T-cell (primary cell): ENCODE measurements at places on chromosomes 16 and 17.

DNA sequence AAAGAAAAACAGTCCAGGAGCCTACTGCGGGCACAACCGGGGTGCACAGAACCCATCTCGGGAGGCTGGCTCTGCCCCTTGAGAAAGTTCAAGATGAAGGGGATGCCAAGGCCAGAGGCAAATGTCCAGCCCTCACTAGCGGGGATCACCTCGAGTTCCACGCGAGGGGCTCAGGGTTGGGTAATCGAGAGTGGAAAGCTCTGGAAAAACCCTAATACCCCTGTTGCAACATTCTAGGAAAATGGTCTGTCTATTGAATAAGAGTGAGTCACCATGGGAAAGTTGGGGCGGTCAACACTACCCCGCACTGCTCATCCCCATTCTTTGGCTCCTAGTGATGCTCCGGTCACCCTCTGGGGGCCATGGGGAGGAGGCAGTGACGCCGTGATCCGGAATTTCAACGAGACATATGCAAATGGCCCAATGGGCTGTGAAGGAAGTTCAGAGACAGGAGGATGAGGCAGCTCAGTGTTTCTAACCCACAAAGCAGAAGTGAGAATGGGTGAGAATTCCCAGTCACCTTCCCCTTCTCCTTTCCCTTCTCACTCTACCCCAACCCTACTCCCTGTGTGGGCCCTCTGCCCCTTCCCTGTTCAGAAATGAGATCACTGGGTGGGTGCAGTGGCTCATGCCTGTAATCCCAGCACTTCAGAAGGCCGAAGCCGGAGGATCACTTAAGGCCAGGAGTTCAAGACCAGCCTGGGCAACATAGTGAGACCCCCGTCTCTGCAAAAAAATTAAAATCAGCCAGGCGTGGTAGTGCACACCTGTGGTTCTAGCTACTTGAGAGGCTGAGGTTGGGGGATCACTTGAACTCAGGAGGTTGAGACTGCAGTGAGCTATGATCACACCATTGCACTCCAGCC is 22.4 kb downstream of the SOCS3 start:
- DNase-seq = no peak

- no peak for DNase-seq
These were observed 38.9 kb upstream of the NDRG4 start for GRCh38 chr16:58461056-58461455.

- no peak for DNase-seq
These were observed 77.4 kb upstream of the SMURF2 start for GRCh38 chr17:64739316-64740058.

DNA sequence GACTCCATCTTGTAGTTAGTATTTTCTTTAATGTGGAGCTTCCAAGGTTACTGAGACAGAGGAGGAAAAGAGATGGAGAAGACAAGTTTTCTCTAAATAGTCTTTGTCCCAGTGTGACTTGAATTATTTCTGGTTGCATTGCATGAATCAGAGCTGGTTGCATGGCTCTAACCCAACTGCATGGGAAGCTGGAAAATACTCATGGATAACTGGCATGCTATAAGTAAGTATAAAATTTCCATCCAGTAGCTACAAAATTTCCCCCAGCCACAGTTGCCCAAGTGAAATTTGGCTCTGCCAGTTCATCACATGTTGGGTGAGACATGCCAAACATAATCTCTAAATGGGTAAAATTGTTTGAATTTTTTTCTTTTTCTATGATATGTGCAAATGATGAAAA is 1161.5 kb downstream of the CDH11 start:
- DNase-seq = no peak

- no peak for DNase-seq
These were observed 214.1 kb downstream of the SEC14L1 start for GRCh38 chr17:77354670-77355455.

DNA sequence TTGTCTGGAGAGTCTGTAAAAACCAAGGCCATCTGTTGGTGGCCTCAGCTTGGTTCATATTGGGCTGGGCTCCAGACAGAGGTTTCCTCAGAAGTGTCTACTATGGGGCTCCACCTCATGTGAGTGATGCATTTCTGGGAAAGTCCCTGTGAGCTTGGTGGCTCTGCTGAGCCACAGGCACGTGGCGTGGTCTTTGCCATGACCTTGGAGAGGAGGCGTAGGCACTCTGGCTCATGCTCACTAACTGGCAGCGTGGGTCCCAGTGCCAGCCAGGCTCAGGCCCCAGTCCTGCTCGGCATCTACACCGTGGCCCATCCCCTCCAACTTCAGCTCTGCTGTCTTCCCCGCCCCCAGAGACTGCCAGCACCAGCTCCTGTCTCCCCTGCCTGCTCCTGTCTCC is 10.7 kb upstream of the SMTNL2 start:
- DNase-seq = peak; percentile 12

DNA sequence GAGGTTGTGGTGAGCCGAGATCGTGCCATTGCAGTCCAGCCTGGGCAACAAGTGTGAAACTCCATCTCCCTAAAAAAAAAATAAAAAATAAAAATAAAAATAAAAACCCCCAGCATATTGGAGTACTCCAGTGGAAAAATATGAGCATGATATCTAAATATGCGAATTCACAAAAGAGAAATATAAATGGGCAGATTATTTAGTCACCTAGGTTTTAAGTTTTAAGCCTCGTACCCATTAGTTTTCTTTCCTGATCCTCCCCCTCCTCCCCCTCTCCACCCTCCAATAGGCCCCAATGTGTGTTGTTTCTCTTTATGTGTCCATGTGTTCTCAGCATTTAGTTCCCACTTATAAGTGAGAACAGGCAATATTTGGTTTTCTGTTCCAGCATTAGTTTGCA is 62.3 kb downstream of the GP2 start:
- no peak for DNase-seq

GRCh38 chr16:53646506-53646905 is 57.2 kb downstream of the RPGRIP1L start:
- DNase-seq = no peak

DNA sequence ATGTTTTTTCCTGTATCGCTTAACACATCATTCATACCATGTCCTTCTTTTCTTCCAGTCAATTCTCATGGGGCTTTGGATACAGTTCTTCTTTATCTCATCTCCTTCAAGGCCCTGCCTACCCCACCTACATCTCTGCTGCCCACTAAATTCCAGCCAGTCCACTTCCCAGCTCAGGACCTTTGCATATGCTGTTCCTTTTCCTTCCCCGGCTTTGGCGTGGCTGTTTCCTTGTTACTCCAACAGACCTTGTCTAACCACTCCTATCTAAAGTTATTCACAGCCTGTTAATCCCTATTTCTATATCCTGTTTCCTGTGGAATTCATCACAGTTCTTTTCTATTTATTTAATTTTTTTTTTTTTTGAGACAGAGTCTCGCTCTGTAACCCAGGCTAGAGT is 6.6 kb upstream of the STAT3 start:
- no peak for DNase-seq

GRCh38 chr16:3771513-3771912 is 54.2 kb upstream of the TRAP1 start:
- DNase-seq = no peak

DNA sequence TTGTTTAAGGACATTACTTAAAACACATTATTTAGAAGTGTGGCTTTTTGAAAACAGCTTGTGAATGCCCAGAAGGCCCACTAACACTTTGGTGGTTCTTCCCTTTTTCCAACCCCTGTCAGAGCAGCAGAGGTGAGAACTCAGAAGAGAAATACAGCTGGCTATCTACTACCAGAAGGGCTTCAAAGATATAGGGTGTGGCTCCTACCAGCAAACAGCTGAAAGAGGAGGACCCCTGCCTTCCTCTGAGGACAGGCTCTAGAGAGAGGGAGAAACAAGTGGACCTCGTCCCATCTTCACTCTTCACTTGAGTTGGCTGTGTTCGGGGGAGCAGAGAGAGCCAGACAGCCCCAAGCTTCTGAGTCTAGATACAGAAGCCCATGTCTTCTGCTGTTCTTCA is 6.9 kb upstream of the RAPGEFL1 start:
- no peak for DNase-seq

DNA sequence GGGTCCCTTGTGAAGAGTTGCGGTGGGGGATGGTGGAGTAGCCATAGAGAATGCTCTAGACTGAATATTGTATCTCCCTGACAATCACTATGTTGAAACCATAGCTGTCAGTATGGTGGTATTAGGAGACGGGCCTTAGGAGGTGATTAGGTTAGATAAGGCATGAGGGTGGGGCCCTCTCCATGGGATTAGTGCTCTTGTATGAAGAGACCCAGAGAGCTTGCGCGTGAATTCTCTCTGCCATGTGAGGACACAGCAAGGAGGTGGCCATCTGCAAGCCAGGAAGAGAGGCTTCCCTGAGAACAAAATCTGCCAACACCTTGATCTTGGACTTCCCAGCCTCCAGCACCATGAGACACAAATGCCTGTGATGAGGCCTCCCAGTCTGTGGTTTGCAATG is 34.5 kb upstream of the MGAT5B start:
- no peak for DNase-seq

DNA sequence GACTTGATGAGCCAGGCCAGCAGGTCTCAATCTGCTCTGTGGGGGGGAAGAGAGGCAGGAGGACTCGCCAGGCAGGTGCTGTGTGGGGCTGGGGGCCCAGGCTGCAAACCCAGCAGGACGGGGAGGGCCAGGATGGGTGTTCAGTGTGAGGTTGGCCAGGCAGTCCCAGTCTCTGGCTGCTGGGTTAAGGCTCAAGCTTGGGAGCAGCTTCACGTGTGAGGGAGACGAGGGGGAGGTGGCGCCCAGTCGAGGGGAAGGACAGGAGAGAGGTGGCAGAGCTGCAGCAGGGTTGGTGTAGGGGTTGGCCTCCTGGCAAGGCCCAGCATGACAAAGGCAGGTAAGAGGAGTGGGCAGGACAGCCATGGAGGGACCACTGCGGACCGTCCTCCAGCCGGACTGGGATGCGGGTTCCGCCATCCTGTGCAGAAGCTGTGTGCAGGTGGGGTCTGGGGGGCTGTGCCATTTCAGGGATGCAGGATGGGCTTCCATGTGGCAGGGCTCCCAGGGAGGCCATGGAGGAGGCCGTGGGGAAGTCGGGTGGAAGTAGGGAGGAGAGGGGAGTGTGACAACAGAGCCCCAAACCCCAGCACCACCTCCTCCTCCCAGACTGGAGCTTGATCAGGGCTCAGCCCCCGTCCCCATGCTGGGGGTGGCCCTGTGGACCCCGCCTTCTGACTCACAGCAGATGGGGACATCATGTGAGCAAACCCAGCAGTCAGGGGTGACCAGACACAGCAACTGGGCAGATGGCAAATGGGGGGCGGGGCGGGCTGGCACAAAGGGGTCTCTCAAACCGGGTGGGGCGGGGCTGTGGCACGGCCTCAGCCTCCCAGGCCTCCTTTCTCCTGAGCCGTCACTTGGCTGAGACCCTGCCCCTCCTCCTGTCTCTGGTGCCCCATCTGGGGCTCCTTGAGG is 2.8 kb downstream of the ADGRG1 start:
- DNase-seq = no peak

DNA sequence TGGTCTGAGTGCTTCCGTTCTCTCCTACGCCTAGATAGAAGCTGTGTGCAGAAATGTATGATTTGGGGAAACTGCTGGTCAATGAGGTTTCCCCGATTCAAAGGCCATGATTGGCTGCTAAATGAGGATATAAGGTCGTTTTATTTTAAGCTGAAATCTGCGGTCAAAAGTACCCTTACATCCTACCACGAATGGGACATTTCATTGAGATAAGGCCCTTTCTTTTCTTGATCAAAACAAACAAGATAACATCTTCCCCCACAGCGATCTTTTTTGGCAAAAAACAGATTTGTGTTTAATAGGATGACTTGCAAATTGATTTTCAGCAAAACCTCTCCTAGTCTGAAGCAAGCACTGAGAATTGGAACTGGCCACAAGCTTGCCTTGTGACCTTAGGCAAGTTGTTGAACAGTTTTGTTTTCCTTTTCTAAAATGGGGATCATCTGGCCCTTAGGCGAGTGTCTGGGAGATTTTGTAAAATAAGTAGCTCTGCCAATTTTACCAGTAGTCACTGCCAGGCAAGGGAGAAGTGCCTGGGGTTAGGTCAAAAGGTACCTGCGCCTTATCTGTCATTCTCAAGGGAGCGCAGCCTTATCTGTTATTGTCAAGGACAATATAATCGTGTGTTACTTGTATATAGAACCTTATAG is 635 bp downstream of the SCPEP1 start:
- DNase-seq = peak; percentile 23

DNA sequence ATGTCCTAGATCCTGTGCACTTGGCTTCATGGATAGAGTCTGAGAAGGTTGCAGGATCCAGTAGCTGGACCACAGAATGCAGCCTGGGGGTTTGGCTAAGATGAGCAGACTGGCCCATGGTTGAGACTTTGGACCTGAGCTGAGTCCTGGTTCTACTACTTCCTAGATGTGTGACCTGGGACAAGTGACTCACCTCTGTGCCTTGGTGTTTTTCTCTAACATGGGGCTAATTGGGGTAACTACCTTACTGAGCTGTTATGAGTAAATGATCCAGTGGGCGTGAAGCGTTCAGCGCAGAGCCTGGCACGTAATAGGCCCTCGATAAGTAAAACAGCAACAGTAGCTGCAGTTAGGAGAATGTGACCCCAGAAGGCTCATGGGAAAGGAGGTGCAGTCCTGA is 38.8 kb downstream of the SNX20 start:
- DNase-seq = no peak

DNA sequence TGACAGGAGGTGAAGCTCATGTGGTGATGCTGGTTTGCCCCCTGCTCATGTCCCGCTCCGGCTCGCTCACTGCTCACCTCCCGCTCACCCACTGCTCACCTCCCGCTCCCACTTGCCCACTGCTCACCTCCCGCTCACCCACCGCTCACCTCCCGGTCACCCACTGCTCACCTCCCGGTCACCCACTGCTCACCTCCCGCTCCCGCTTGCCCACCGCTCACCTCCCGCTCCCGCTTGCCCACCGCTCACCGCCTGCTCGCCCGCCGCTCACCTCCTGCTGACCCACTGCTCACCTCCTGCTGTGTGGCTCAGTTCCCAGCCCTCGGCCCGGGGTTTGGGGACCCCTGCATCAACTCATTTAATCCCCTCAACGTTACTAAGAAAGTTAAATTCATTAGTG is 39.1 kb upstream of the SHISA9 start:
- no peak for DNase-seq

- no peak for DNase-seq
These were observed 3.3 kb downstream of the RND2 start for GRCh38 chr17:43028221-43028861.

DNA sequence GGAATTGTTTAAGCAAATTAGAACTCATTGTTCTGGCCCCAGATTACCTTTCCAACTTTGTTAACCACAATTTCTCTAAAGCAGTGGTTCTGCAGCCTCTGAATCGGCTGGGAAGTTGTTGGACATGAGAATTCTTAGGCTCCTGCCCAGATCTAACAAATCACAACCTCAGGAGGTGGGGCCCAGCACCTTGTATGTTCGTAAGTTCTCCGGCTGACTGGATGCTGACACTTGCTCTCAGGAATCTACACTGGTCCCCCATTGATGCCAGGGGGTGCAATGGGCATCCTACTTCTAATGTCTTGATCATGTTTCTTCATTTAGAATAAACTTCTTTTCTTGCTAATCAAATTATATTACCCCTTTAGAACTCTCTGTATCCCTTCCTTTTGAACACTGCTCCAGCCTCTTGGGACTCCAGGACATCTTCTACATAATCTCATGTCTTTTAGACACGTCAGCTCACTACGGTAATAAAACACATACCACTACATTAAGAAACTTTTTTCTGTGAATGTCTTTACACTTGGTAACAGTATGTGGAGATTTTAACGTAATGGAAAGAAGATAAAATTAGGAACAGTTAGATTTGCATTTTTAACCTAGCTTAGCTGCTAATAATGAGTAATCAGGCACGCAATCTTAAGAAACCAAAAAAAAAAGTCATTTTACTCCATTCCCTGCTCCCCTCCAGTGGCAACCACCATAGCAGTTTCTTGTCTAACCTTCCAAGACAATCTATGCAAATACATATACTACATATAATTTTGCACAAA is 143.2 kb downstream of the ITFG1 start:
- DNase-seq = no peak
